ENCODE measurements at places on chromosomes 16 and 17.

DNA sequence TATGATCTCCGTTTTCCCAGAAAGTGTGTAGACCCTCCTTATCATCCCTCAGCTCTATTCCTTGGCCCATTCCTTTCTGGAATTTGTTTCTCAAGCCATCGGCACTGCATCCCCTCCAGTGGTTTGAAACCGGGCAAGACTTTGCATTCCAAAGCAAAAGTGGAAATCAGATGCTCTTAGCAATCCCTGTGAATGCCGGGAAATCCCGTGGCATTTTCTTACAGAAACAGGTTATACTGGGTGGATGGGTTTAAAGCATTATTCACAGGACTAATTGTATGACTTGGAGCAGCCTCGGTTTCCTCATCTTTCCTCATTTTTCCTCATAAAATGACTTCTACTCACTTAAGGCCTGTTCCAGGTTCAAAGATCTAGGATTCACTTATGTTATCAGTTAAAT is 52.0 kb downstream of the MAP2K6 start:
- DNase-seq, result no peak

GRCh38 chr17:3915995-3916696 is at the start of gene P2RX1:
TSS of gene P2RX1 (minus strand) at chr17:3916465. CDS start at chr17:3916225, 240 bp downstream.
- no peak for DNase-seq

DNA sequence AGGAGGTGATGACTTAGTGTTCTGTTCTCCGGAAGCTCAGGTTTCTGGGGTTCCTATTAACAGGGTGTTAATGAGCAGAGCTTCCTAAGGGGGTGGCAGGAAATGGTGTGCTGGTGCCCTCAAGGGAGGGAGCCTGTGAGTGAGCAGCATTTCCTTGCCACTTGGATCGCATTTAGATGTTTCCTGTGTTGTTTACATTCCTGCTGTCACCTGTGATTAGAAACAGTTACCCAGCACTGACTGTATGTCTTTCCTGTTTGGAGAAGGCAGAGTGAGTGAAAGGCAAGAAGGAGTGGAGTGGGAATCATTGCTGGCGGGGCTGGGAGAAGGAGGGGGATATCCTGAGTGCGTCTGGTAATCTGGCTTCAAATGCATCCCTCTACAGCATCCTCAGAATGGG is 214.6 kb downstream of the CCDC182 start:
- no peak for DNase-seq

DNA sequence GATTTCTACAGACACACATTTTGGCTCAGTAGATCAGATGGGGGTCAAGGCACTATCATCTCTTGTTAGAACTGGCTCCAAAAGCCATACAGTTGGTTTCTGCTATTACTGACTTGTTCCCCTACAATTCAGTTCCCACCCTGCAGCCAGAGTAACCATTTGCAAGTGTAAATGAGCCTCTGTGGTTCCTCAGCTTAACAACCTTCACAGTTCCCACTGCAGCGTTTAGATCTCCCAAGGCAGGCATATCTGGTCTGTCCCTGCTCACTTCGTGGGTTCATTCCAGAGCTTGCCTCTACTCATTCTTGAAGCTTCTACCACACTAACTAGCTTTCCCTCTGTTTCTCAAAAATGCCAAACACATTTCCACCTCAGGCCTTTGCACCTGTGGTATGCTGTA is 186.1 kb downstream of the CBLN1 start:
- DNase-seq, result no peak

DNA sequence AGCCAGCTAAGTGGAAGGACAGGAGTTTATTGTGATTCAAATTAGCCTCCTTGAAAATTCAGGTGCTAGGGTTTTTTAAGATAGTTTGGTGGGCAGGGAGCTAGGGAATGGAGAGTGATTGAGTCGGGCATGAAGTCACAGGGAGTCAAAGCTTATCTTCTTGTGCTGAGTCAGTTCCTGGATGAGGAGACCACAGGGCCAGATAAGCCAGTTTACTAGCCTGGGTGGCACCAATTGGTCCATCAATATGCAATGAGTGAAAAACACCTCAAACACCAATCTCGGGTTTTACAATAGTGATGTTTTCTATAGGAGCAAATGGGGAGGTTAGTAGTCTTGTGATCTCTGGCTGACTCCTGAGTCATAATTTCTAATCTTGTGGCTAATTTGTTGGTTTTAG is 165.1 kb downstream of the ABCC12 start:
- no peak for DNase-seq

DNA sequence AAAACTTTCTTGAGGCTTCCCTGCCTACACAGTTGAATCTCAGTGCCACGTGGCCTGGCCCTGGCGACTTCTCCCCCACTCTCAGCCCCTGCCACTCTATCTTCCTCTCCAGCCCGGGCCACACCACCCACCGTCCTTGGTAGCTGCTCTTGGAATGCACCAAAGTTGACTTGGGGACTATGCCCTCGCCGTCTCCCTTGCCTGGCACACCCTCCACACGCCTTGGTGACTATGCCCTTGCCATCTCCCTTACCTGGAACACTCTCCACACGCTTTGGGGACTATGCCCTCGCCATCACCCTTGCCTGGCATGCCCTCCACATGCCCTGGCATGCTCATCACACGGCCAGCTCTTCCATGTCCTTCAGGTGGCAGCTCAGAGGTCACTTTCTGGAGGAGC is 15.5 kb upstream of the TVP23A start:
- no peak for DNase-seq

Measured in right forelimb (tissue), 1 donor.